ENCODE measurements at places on chromosomes 7 and 10.

- no peak for DNase-seq
These were observed 29.3 kb upstream of the ITGB8 start for GRCh38 chr7:20301311-20301939.

GRCh38 chr10:132974249-132974796, 32.0 kb upstream of the CFAP46 start:
- no peak for DNase-seq

- no peak for DNase-seq
These were observed 3.3 kb downstream of the IL2RA start for GRCh38 chr10:6058682-6059475.

GRCh38 chr10:110535958-110536891, 31.3 kb upstream of the SMC3 start:
- DNase-seq: peak; percentile 45

DNA sequence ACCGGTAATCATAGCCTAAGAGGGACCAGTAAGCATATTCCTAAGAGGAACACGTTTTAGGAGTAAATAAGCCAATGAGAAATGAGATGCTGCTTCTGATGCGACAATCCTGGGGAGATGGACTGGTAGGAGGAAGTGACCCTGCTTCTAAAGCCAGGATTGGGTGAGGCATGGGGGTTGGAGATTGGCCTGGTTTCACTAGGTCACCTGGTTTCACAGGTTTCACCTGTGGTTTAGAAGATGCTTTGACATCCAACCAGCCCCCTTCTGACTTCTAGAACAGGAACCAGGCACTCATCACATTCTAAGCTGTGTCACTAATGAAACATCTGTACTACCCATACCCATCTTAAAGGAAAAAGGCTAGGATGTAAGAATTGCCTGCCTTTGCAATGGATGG, 53.0 kb upstream of the BAMBI start:
- no peak for DNase-seq

DNA sequence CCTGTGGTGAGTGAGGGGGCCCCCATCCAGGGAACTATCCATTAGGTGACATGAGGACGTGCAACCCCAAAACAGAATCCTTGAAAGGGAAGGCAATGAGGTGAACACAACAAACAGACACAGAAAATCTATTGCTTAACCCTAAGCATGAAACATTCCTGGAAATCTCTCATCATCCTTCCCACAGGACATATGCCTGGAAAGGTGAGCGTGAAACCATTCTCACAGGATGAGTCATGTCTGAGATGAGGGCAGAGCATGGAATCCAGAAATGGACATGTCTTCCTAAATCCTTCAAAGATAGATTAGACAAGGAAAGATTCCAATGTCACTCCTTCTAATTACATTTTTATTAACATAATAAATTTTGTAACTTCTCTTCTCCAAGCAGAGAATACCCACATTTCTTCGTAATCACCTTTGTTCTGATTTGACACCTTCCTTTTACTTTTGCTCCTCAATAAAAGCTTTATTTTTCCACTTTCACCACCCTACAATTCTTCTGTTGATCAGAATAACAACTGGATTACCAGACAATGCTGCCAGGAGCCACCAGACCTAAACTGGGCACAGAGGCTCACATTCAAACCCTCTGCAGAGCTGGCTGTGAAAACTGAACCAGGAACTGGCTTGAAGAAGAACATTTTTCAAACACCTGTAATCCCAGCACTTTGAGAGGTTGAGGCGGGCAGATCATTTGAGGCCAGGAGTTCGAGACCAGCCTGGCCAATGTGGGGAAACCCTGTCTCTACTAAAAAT, 67.2 kb downstream of the COBL start:
- no peak for DNase-seq
